ENCODE measurements at places on chromosomes 13 and 19.

- no peak for DNase-seq
Observed at GRCh38 chr19:55400281-55401087, 7.1 kb downstream of the UBE2S start.

GRCh38 chr13:30757026-30757742 is 21.8 kb downstream of the ALOX5AP start:
- no peak for DNase-seq

DNA sequence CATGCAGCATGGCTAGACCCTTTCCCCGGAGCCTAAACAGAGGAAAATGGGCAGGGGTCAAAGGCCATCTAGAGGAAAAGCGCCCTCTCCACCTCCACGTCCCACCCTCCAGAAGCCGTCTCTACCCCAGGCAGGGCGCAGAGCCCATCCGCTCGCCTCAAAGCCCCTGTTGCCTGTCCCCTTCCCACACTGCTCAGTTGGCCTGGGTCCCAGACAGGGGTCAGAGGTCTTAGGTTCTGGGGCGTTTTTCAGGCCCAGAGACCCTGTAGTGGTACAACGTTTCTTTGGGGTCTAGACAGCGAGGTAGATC is 285 bp downstream of the TMEM143 start:
- no peak for DNase-seq

DNA sequence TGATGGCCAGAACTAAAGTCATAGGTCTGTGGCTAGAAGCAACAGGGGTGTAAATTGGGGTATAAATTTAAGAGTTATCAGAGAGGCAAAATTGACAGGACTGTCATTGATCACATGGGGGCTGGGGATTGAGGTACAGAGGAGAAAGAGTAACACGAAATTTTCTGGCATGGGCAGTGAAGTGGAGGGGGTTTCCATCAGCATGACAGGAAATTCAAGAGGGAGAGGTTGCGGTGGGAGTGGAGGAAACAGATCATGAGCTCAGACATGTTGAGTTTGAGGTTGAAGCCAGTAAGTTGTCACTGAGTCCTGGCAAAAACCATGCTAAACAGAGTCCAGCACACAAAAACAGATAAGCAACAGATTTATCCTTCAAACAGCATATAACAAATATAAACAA is 192.1 kb upstream of the TSC22D1 start:
- no peak for DNase-seq

- DNase-seq, result no peak
Observed at GRCh38 chr19:43662487-43662886, 7.5 kb downstream of the PLAUR start.

DNA sequence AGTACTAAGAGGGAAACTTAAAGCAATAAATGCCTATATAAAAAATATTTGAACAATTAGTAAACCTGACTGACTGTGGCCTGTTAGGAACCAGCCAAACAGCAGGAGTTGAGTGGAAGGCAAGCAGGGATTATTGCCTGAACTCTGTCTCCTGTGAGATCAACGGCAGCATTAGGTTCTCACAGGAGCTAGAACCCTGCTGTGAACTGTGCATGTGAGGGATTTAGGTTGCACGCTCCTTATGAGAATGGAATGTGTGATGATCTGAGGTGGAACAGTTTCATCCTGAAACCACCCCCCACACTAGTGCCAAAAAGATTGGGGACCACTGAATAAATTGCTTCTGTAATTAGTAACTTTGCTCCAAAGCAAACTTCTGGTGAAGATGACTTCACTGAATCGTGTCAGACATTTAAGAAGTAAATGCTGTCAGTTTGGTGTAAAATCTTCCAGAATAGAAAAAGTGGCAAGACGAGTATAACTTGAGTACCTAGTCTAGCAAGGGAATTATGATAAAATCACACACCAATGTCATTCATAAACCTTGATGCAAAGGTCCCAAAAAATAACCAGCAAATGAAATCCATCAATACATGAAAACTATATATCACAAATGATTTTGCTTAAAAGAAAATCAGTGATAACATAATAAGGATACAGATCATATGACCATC is 53.8 kb downstream of the SLC6A16 start:
- DNase-seq, result no peak

DNA sequence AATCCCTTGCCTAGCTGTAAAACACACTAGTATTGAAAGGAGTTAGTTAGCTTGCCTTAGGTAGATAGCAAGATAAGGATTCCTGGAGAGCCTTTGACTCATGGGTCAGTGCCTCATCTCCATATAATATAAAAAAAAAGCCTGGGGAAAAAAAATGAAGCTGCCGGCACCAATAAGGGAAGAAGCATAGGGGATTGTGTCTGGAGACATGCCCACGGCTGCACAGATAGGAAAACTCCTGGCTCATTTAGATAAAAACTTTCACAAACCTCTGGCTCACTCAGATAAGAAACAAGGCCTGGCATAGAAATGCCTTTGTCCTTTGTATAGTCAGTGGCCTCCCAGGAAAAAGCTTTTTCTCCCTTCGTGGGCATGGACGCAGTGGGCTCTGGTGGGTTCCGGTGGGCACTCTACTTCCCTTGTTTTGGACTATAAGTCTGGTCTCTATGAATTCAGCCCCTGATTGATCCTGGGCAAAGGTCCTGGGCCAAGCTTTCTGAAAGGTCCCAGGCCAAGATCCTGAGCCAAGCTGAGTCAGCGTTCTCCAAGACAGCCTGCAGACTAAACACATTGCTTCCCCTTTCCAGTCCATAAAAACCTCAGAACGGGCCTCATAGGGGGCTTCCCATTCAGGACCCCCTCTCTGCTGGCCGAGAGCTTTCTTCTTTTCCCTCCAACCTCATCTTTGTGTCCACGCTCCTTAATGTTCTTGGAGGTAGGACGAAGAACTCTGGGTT is 4.9 kb upstream of the OR7A17 start:
- no peak for DNase-seq

- DNase-seq, result no peak
Observed at GRCh38 chr19:32172566-32173160, 172.7 kb upstream of the ZNF507 start.

Measured in iPS DF 6.9 (cell line).